ENCODE measurements at places on chromosomes 7 and 10.

DNA sequence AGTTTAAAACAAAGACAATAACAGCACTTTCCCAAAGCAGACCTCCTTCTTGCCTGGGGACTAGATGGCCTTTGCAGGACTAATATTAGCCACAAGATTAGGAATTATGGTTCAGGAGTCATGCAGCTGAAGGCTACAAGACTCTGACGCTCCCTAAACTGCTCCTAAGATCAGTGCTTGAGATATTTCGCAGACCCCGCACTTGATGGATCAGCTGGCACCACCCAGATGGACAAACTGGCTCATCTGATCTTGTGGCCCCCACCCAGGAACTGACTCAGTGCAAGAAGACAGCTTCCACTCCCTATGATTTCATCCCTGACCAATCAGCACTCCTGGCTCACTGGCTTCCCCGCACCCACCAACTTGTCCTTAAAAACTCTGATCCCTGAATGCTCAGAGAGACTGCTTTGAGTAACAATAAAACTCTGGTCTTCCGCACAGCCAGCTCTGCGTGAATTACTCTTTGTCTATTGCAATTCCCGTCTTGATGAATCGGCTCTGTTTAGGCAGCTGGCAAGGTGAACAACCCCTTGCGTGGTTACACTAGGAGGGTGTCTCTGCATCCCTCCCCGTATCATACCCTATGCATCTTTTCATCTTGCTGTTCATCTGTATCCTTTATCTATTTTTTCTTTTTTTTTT is 26.9 kb upstream of the NRBF2 start:
- no peak for DNase-seq

DNA sequence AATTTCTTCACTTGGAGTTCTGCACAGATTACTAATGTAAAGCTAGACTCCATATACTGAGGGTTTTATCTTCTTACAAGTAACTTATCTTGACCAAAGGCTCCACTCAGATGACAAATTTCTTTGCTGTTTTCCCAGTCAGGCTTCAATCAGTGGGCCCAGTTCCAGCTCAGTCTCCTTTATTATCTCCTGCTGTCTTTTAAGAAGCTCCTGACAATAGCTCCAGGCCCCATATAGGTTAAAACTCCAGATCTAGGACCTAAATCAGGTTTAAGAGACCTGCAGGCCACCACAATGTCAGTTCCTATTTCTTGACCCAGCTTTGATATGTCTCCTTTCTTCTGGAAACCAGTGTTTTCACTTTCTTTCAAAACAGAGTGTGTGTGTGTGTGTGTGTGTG is 165.2 kb downstream of the RELN start:
- no peak for DNase-seq

DNA sequence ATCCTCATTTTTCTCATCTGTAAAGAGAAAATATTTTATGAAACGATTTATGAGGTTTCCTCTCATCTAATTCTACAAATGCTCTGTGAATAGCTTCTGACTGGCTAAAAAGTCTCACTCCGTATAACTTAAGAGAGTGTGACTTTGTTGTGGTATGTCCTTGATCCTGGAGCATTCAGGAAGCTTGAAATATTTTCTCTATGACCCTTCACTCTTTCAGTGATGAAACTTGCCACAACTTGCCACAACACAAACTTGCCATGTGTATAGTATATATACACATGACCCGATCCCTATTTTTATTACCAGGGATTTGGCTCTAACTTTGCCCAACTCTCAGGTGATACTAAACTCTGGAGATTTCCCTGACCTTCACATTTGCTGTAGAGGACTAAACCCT is 74.1 kb downstream of the TES start:
- DNase-seq, result no peak

DNA sequence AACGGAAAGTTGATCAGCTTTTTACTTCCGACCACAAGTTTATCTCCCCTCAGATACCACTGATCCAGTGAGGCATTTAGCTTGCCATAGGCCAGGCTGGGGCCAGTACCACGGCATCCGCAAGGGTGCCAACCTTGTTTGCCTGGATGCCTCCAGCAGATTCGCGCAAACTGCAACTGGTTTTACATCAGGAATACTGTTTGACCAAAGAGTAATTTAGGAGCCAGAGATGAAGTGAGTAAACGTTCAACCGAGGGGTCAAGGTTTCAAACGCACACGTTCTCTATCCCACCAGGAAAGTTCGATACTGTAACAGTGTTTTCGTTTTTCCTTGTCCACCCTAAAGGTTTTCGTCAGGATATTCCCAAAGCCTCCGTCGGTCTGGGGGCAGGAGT is 266 bp upstream of the MDFIC start:
- no peak for DNase-seq

- no peak for DNase-seq
Measured at GRCh38 chr10:23065181-23065948, 30.0 kb upstream of the MSRB2 start.

DNA sequence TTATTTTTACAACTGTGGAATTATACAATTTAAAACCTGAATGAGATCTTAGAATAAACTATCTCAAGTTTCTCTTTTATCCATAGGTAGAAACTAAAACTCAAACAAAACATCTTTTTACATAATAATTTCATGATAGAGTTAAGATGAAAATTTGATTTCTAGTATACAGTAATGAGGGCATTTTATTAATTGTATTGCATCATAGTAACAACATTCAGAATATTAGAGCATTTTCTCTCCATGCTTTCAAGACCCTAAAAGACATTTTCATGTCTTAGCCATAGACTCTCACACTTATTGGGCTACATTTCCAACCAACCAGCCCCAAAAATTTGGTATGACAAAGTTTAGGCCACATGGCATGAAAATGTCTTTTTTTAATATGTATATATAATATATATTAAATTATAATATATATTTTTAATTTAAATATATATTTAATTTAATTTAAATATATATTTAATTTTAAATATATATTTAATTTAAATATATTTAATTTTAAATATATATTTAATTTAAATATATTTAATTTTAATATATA is 195.7 kb upstream of the STEAP1 start:
- DNase-seq, result no peak

GRCh38 chr7:138738551-138739335 is 37.6 kb upstream of the SVOPL start:
- DNase-seq, result peak; percentile 76

- DNase-seq, result no peak
Measured at GRCh38 chr10:123270221-123270620, 116.0 kb downstream of the BUB3 start.

GRCh38 chr7:43072530-43072929 is 39.9 kb upstream of the HECW1 start:
- DNase-seq, result no peak

DNA sequence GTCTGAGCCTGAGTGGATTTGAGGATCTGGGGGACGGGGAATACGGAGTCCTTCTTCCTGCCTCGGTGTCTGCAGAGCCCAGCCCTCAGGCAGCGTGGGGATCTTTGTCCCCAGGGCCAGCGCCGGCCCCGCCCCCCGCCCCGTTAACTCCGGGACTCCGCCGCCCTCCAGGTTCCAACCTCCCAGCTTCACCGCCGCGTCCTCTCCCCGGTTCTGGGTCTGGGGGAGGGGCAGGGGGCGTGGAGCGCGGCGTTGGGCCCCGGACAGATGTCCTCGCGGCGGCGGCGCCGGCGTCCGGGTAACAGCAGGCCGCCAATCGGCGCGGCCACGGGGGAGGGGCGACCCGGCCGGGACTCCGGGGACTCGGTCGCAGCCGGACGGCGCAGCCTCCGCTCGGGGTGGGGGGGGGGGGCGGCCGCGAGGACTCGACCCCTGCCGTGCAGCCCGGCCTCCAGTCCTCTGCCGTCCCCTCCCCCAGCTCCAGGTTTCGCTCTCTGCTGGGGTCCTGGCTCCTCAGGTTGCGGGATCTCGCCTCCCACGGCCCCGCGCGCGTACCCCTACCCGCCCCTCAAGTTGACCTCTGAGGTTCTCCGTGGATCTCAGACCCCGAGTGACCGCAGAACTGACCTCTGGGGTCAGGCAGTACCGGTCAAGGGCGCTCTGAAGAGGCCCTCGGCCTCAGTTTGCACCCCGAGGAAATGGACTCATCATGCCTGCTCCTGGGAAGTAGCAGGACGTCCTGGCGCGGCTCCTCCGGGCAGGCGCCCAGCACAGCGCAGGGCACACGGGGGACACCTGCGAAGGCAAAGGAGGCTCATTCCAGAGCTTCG is 2.3 kb upstream of the ELFN1 start:
- no peak for DNase-seq

DNA sequence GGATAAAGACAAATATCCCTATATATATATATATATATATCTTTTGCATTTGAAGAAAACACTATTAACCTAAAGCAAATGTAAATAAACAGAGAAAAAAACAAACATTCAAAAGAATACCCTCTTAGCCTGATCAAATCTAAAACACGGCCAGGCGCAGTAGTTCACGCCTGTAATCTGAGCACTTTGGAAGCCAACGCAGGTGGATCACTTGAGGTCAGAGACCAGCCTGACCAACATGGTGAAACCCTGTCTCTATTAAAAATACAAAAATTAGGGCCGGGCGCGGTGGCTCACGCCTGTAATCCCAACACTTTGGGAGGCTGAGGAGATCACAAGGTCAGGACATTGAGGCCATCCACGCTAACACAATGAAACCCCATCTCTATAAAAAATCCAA is 9.2 kb downstream of the ANXA7 start:
- DNase-seq, result no peak

DNA sequence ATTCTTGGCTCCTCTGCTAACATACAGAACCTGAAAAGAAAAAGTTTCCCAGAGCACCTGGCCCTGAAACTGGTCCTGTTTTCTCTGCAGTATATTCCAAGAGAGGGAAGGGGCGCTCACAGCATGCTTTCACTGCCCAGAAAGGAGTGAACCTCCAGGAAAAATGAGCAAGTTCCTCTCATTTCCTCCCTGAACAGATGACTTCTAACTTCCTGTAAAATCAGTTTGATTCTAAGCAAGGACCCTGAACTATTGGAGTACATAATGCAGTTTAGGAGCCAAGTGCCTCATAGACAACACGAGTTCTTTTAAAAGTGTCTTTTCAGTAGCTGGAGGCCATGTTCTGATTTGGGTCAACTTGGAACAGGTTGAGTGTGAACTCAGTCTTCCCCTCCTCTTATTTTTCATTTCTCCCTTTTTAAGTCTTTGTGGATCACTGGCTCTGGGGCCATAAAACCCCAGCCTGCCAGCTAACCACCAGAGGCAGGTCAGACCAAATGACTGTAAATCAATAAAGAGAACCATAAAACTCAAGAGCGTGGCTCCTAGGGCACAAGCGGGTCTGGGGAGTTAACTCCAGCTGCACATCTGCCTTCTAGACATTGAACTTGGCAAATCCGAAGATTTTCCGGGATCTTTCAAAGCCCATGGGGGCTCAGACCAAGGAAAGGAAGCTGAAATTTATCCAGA is 5.9 kb upstream of the LRRC18 start:
- no peak for DNase-seq

DNA sequence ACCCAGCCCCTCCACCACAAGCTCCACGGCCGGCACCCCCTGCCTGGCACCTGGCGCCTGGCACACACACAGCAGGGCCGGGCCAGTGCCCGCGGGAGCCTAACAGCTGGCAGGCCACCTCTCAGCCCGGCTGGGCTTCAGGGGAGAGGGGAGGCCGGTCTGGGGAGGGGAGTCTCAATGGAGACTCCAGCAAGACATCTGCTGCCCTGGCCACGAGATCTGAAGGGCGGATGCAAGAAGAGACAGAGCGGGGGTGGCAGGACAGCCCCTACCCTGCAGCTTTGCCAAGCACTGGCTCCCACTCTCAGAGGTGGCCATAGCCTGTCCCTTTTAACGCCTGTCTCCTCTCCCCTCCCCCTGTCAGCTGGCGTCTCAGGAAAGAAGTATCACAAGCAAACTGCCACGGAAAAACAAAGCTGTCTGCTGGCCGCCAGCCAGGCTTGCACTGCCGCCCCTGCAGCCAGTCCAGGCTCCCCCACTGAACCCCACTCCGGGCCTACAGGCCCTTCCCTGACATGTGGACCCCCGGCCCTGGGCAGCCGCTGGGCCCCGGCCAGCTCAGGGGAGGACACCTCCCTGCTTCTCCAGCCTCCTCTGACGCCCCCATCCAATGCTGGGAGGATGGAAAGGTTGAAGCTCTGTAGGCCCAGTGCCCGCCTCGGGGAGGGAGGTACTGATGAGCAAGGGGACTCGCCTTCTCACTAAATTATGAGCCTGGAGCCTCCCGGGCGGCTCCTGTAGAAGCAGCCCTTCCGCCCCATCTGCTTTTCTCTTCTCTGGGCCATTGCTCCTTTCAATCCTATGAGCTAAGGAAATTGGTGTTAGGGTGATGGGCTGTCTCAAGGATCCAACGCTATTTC is 178.4 kb downstream of the ARHGAP12 start:
- no peak for DNase-seq

GRCh38 chr7:151731022-151731441 is 145.9 kb downstream of the PRKAG2 start:
- no peak for DNase-seq

DNA sequence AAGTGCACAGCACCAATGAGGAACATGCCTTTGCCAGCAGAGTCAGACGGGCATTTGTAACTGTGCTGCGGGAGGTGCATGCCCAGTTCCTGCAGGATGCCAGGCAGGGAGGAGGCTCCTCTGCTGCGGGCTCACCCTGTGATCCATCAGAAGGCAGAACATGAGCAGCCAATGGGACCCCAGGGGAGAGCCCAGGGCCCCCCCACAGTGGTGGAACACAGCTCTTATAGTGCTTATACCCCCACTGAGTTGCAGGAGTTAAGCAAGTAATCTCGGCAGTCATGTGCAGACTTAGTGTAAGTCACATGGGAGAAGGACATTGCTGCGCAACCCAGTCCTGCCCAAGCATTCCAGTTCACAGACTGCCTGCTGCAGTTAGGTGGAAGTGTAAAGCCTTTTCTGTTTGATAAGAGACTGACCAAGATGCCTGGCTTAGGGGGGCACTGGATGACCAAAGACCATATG is 120.3 kb upstream of the TMEM106B start:
- no peak for DNase-seq

DNA sequence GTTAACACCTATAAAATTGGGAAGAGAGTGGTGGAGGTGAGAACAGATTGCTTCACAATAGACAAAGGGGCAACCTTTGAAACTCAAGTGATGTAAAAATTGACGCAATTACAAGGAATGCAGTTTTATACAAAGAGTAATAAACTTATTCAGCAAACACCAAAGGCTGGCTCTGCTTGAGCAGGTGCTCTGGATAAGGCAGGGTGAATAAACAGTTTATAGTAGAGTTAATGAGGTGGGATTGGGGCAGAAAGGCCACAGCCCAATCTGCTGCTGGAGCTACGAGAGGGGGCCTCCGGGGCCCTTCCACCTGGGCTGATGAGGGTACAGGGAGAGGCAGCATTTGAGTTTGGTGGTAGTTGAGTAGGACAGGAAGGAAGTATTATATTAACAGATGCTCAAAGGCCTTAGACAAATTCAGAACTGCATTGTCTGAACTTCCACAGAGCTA is 6.0 kb downstream of the MUC12 start:
- no peak for DNase-seq

GRCh38 chr10:127945341-127945758 is 38.4 kb downstream of the PTPRE start:
- no peak for DNase-seq

GRCh38 chr10:133511408-133511807 is 15.8 kb upstream of the CYP2E1 start:
- no peak for DNase-seq
